Activated naive CD4-positive, alpha-beta T cell treated with Interleukin-2 at 50 U/mL for 16 hours (primary cell): ENCODE measurements at places on chromosomes 1 and 21.

DNA sequence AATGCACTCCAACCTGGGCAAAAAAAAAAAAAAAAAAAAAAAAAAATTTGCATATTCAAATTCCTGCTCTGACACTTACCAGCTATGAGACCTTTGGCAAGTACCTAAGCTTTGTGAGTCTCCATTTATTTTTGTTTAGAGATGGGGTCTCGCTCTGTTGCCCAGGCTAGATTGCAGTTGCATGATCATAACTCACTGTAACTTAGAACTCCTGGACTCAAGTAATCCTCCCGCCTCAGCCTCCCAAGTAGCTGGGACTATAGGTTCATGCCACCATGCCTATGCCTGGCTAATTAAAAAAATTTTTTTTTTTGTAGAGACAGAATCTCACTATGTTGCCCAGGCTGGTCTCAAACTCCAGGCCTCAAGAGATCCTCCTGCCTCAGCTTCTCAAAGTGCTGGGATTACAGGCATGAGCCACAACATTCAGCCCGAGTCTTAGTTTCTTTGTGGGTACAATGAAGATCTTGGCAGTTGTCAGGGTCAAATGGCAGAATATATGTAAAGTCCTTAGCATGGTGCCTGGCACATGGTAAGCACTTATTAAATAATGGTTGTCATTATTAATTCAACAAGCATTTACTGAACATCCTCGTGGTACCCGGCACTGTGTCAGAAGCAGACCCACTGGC is 53.5 kb upstream of the TENT5B start:
- no peak for DNase-seq

- no peak for DNase-seq
Measured at GRCh38 chr1:47036764-47037163, 13.3 kb downstream of the CYP4X1 start.

DNA sequence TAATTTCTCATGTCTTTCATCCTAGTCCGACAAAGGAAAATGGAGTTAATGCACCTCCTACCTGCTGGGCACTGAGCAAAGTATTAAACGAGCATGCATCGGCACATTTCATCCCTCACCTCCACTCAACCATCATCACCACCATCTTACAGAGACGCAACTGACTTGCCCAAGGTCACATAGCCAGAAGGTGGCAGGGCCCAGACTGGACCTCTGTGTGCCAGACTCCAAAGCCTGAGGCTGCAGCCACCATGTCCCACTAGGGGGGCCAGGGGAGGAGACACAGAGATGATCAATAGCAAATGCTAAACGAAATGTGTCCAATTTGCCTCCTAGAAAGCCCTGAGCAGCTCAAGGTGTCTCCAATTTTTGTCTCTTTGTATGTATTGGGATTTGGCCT is 163.7 kb upstream of the EDN2 start:
- DNase-seq, result no peak

DNA sequence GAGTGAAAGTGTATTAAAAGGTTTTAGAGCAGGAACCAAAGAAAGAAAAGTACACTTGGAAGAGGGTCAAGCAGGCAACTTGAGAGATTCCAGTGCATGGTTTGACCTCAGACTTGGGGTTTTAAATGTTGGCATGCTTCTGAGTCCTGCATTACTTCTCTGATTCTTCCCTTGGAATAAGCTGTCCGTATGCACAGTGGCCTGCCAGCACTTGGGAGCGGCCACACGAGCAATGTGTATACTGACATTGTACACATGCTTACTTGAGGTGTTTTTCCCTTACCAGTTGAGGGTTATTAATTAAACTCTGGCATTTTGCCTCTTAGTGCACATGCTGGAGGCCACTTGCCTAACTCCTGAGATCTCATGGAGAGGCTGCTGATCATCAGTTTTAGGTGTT is 786.6 kb upstream of the RGS18 start:
- no peak for DNase-seq

DNA sequence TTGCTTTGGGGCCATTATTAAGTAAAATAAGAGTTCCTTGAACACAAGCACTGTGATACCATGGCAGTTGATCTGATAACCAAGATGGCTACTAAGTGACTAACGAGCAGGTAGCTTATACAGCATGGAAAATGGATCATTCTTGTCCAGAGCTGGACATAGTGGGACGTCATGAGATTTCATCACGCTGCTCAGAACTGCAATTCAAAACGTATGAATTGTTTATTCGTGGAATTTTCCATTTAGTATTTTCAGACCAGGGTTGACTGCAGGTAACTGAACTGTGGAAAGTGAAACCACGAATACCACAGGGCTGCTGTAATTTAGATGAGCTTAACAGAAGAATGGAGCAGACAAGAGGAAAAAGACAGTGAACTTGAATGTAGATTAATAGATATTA is 38.9 kb downstream of the CCDC18 start:
- DNase-seq, result peak; percentile 3

DNA sequence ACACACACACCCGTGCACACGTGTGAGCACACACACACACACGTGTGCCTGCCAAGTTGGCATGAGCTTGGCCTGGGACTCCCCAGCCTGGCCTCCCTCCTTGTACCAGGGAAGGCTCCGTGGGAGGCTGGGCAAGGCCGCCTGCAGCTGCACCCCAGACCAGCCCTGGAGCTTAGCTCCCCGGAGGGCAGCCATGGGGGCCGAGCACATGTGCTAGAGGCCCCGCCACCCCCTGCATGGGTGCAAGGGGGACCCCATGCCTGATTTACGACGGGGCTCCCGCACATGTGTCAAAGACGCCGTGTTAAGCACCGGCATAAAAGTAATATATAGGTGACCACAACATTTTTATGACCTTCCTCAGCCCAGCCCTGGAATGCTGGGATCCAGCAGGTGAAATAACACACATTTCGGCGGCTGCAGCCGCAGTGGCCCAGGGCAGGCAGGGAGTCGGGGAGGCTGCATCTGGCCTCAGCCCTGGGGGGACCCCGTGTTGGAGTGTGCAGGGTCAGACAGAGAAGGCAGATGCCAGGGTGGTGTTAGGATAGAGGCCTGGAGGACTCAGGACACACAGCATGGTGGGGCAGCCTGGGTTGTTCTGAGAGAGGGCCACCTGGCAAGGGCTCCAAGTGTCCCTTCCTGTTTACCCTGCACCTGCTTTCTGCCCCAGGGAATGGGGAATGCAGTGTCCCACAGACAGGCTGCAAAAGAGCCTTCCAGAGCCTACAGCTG is 56.3 kb downstream of the WNT9A start:
- DNase-seq, result no peak
